ENCODE measurements at places on chromosomes 1 and 21.

GRCh38 chr1:110055493-110056284 lies 14.8 kb downstream of the ALX3 start:
- peaks cover 7% of the 10 kb centered on the region for H3K36me3 ChIP-seq
- no peaks in the 10 kb centered on the region for H3K4me1 ChIP-seq
- no peak for DNase-seq
- no peak overlapping the region for H3K27ac ChIP-seq
- no peak overlapping the region for H3K4me3 ChIP-seq

GRCh38 chr21:17461582-17461981 lies 51.3 kb upstream of the CXADR start:
- no peak overlapping the region for H3K27ac ChIP-seq
- no peaks in the 10 kb centered on the region for H3K4me1 ChIP-seq
- no peaks in the 10 kb centered on the region for H3K36me3 ChIP-seq

- no peaks in the 10 kb centered on the region for H3K36me3 ChIP-seq
- H3K4me1 ChIP-seq = no peaks in the 10 kb centered on the region
- H3K4me3 ChIP-seq = no peak overlapping the region
These were observed 141.9 kb downstream of the CLEC20A start for GRCh38 chr1:178354816-178355215.

GRCh38 chr21:20943561-20943997 lies 54.6 kb upstream of the NCAM2 start:
- H3K36me3 ChIP-seq = no peaks in the 10 kb centered on the region
- no peak overlapping the region for H3K27ac ChIP-seq
- H3K27me3 ChIP-seq = no peaks in the 10 kb centered on the region

GRCh38 chr1:152413909-152414308 lies at the start of gene CRNN:
CRNN (minus strand) TSS chr1:152414263; CDS start chr1:152412233, 2,030 bp downstream.
- H3K27ac ChIP-seq = no peak within 1 kb of the TSS
- H3K4me1 ChIP-seq = no peaks in the 10 kb centered on the region
- no peak for DNase-seq

DNA sequence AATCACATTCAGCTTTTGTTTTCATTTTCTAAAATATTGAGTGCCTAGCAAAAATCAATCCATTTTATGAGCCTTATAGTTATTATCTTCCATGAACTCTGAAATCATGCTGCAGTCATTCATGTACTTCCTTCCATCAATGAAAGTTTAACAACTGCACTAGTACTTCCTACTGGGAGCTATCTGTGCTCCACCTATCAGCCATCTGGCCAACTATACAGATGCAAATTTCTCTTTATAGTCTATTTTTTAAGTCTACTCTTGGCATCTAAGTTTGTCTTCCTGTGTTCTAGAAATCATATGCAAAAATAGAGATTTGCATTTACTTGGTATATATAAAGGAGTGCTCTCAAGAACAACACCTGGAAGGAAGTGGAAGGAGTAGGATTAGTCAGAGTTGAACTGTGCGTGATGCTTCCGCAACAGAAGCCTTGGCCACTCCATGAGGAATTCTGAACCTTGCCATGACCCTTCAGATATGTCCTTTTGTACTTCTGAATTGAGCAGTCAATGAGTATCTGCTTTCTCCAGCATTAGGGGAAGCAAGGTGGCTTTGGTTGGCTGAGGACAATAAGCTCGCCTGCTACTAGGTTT lies 403.2 kb upstream of the ADAMTS5 start:
- H3K36me3 ChIP-seq = no peaks in the 10 kb centered on the region
- H3K4me1 ChIP-seq = no peaks in the 10 kb centered on the region
- DNase-seq = no peak
- H3K27ac ChIP-seq = no peak overlapping the region
- H3K4me3 ChIP-seq = no peak overlapping the region

GRCh38 chr1:183674339-183674738 lies 21.2 kb upstream of the APOBEC4 start:
- no peaks in the 10 kb centered on the region for H3K27me3 ChIP-seq
- H3K36me3 ChIP-seq = no peaks in the 10 kb centered on the region
- no peaks in the 10 kb centered on the region for H3K4me1 ChIP-seq
- no peak overlapping the region for H3K4me3 ChIP-seq

DNA sequence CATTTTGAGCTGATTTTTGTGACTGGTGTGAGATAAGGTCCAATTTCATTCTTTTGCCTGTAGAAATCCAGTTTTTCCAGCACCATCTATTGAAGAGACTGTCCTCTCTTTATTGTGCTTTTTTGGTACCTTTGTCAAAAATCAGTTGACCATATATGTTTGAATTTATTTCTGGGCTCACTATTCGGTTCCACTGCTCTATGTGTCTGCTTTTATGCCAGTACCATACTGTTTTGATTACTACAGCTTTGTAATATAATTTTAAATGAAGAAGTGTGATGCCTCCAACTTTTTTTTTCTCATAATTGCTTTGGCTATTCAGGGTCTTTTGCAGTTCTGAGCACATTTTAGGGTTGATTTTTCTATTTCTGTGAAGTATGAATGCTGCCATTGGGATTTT lies 69.0 kb downstream of the LAMC2 start:
- H3K27me3 ChIP-seq = no peaks in the 10 kb centered on the region
- no peak overlapping the region for H3K27ac ChIP-seq
- DNase-seq = no peak
- no peaks in the 10 kb centered on the region for H3K4me1 ChIP-seq
- H3K36me3 ChIP-seq = no peaks in the 10 kb centered on the region
- H3K4me3 ChIP-seq = no peak overlapping the region

GRCh38 chr1:109361649-109362048 lies 36.1 kb downstream of the SORT1 start:
- no peaks in the 10 kb centered on the region for H3K27me3 ChIP-seq
- no peak overlapping the region for H3K4me3 ChIP-seq
- DNase-seq = no peak
- no peaks in the 10 kb centered on the region for H3K36me3 ChIP-seq

DNA sequence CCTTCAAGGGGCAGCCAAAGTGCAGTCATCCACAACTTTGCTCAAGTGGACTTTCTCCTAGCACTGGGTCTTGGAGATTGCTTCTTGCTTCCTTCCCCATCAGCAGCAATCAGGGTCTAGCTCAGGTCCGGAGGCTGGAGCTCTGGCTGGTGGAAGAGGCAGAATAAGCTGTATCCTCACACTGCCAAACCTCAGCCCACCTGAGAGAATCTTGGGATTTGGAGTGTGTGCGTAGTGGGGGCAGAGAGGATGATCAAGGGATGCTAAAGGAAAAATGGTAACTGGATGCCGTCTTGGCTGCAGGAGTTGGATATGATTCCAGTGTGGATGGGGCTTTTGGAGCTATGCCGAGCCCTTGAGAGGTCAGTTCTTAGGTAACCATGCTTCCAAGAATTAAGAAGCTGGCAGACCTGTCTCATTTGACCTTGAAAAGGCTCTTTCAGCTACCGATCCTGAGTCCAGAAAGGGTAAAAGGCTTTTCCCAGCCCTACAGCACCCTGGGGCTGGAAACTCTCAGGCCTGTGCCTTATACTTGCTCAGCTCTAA lies 4.5 kb upstream of the NFASC start:
- no peak for DNase-seq
- H3K4me1 ChIP-seq = no peaks in the 10 kb centered on the region

GRCh38 chr21:26945916-26946675 lies 20.8 kb downstream of the ADAMTS5 start:
- H3K27me3 ChIP-seq = no peaks in the 10 kb centered on the region
- H3K36me3 ChIP-seq = no peaks in the 10 kb centered on the region
- H3K4me3 ChIP-seq = no peak overlapping the region

GRCh38 chr1:184072376-184072775 lies 20.8 kb downstream of the TSEN15 start:
- H3K36me3 ChIP-seq = no peaks in the 10 kb centered on the region
- H3K4me3 ChIP-seq = no peak overlapping the region
- H3K4me1 ChIP-seq = no peaks in the 10 kb centered on the region
- no peak overlapping the region for H3K27ac ChIP-seq
- DNase-seq = no peak

- no peaks in the 10 kb centered on the region for H3K36me3 ChIP-seq
- H3K27ac ChIP-seq = no peak overlapping the region
- no peaks in the 10 kb centered on the region for H3K27me3 ChIP-seq
- no peak overlapping the region for H3K4me3 ChIP-seq
- no peak for DNase-seq
These were observed 26.9 kb downstream of the EDARADD start for GRCh38 chr1:236421022-236421421.

- H3K36me3 ChIP-seq = no peaks in the 10 kb centered on the region
- DNase-seq = no peak
- no peak overlapping the region for H3K4me3 ChIP-seq
- no peaks in the 10 kb centered on the region for H3K27me3 ChIP-seq
- H3K4me1 ChIP-seq = peaks cover 6% of the 10 kb centered on the region
- no peak overlapping the region for H3K27ac ChIP-seq
These were observed 1.6 kb downstream of the PAX7 start for GRCh38 chr1:18632218-18632588.

- no peak within 1 kb of the TSS for H3K27ac ChIP-seq
- H3K27me3 ChIP-seq = no peaks in the 10 kb centered on the region
- no peak for DNase-seq
These were observed at the start of gene APOBEC4 for GRCh38 chr1:183652547-183653461. APOBEC4 (minus strand) TSS chr1:183653316; CDS start chr1:183648781, 4,535 bp downstream.

DNA sequence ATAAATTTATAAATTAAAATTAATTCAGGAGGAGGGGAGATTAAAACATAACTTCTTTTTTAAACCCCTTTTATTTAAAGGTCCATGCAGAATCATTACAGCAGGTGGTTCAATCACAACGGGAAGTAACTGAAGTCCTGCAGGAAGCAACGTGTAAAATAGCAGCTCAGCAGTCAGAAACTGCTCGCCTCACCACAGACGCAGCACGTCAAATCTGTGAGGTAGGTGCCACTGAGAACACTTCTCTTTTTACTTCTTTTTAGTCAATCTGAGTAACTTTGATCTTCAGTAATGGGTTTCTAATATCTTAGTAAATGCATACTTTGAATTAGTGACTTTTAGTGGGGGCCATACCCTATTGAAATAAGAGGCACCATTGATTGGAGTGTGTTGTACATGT lies 87.0 kb downstream of the CEP350 start:
- no peaks in the 10 kb centered on the region for H3K27me3 ChIP-seq
- no peaks in the 10 kb centered on the region for H3K36me3 ChIP-seq
- no peak overlapping the region for H3K4me3 ChIP-seq

DNA sequence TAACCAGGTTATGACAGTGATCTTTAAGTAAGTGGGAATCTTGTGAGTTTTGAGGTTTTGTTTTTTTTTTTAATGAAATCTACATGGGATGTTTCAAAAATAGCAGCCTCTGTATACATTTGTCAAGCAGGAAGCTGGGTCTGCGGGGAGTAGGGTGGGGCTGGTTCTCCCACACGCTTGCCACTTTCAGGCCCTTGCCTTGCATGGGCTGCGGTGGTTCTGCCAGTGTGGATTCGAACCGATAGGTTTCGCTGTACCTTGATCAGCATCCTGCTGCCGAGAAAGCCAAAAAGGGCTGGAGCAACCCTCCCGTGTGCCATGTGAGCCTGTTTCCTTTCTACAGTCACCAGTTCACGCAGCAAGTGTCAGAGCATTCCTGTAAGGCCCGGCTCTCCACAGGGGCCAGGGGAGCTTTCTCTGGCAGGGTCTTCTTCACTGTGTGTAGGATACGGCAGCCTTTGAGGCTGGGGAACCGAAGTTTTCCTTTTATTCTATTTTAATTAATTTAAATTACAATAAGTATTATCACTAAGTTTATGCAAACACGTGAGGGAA lies 79.2 kb upstream of the SAMD11 start:
- H3K27me3 ChIP-seq = no peaks in the 10 kb centered on the region
- no peaks in the 10 kb centered on the region for H3K4me1 ChIP-seq
- H3K4me3 ChIP-seq = no peak overlapping the region

GRCh38 chr1:93899543-93900207 lies 9.6 kb downstream of the GCLM start:
- H3K4me1 ChIP-seq = no peaks in the 10 kb centered on the region
- H3K27me3 ChIP-seq = no peaks in the 10 kb centered on the region
- H3K27ac ChIP-seq = no peak overlapping the region
- H3K4me3 ChIP-seq = no peak overlapping the region

- H3K4me3 ChIP-seq = no peak overlapping the region
- no peaks in the 10 kb centered on the region for H3K27me3 ChIP-seq
- no peak for DNase-seq
- no peaks in the 10 kb centered on the region for H3K36me3 ChIP-seq
- H3K4me1 ChIP-seq = no peaks in the 10 kb centered on the region
- H3K27ac ChIP-seq = no peak overlapping the region
These were observed 20.4 kb downstream of the TINAGL1 start for GRCh38 chr1:31596737-31597097.

DNA sequence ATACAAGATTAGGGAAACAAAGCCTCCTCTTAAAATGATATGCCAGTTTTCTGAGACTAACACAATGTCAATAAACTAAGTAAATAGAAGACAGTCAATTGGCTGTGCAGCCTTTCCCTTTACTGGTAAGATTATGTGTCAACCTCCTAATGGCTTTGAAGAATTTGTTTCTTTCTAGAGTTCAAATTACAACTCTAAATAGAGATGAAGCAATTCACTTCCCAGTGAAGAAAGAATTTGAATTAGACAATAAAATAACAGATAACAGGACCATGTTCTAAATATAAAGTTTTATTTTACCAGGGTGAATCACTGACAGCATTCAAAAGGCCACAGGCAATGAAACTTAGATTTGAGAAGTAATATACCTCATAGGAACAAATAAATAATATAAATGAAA lies 680.3 kb downstream of the PLA2G4A start:
- H3K27me3 ChIP-seq = no peaks in the 10 kb centered on the region
- DNase-seq = no peak
- no peak overlapping the region for H3K27ac ChIP-seq
- no peaks in the 10 kb centered on the region for H3K4me1 ChIP-seq
- H3K4me3 ChIP-seq = no peak overlapping the region

DNA sequence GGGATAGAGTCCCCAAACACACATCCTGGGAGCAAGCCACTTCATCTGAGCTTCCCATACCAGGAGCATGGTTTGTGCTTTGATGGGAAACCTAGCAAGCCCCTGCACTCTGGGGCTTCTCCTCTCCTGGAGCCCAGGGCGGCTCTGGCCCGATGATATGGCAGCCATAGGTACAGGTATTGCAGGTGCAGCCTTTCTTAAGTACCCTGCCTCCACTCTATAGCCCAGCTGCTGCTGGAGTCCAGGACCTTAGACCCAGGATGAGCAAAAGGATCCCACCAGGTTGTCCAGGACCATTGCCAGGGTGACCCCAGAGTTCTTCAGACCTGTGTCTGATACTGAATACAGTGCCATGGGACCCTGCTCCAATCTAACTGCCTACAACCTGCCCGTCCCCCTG lies 4.2 kb downstream of the C1orf226 start:
- no peaks in the 10 kb centered on the region for H3K36me3 ChIP-seq
- H3K27ac ChIP-seq = no peak overlapping the region
- no peak for DNase-seq

- no peaks in the 10 kb centered on the region for H3K27me3 ChIP-seq
- H3K36me3 ChIP-seq = no peaks in the 10 kb centered on the region
- DNase-seq = no peak
- H3K4me1 ChIP-seq = no peaks in the 10 kb centered on the region
- no peak overlapping the region for H3K27ac ChIP-seq
- no peak overlapping the region for H3K4me3 ChIP-seq
These were observed 25.9 kb downstream of the ATG4C start for GRCh38 chr1:62809788-62810187.
